ENCODE measurements at places on chromosomes 11 and 22.

- DNase-seq: no peak
These were observed 42.9 kb upstream of the TTC36 start for GRCh38 chr11:118484405-118484804.

DNA sequence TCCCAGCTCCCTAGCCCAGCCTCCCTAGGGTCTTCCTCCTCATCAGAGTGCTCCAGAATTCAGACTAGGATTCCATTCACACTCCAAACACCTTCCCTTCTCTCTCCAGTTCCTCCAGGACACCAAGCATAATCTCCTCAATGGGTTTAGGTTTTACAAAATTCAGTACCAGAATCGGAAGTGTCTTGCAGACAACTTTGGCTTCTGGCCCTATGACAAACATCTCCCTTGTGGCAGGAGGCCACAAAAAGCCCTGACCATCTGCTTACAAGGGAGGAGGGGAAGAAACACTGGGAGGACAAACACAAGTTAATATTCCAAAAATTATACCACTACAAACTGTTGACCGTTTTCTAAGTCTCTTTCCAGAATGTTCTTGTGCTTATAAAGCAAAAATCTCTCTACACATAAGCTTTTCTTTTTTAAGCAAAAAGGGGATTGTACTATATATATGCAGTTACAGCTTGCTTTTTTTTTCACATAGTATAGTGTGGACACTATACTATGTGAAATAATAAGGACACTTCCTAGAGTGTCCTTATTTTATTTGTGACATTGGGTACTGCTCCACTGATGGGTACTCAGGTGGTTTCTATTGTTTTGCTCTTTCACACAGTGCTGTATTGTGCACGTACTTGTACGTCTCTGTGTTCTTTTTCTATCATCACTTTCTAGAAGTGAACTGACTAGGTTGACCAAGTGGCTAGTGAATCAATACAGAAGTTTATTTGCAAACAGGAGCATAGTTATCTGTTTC lies 78.7 kb downstream of the BDNF start:
- no peak for DNase-seq

- no peak for DNase-seq
These were observed 424.9 kb downstream of the TBC1D22A start for GRCh38 chr22:47187176-47187957.

DNA sequence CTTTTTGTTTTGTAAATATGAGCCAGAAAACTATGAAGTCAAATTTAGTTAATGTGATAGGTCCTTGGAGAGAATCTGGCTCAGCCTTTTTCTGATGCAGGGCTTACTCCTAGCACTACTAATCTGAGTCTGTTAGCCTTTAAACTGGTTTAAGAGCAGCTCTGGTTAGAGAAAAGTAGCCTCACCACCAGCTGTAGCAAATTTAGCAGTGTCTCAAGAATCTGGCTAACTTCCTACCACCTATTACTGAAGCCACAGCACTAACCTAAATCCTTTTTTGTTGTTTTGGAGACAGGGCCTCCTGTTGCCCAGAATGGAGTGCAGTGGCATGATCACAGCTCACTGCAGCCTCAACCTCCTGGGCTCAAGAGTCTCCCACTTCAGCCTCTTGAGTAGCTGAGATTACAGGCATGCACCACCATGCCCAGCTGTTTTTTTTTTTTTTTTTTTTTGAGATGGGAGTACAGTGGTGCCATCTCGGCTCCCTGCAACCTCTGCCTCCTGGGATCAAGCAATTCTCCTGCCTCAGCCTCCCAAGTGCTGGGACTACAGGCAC lies 13.9 kb downstream of the RBM4B start:
- DNase-seq: no peak

DNA sequence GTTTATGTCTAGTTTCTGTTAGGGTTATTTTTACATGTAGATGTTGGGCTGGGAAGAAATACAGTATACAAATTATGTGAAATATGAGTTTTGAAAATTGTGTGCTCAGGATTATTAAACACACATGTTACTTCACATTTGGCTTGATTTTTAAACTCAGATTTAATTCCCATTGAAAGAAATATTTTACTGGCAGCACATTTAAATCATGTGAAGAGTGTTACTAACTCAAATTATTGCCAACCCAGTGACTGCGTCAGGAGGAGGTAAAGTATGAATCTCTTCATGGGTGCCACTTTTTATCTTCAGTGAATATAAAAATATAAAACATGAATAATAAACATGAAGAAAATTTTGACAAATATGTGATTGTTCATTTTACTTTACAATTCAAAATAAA lies 457.5 kb upstream of the CCDC179 start:
- no peak for DNase-seq

DNA sequence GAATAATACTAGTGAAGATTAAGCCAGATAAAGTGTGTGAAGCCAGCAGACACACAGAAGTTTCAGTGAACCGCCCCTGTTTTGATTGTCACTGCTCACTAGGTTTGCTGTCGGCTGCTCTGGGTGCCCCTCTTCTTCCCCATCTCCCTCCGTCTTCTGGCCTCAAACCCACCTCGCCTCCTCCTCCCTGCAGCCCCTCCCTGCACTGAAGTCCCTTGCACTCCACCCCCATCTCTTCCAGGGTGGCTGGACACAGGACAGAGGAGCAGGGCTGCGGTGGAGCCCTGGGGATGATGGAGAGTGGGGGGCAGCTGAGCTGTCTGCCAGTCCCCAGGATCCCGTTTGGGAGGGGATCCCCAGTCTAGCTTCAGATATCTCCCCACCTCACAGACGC lies 53.5 kb downstream of the CYTH4 start:
- DNase-seq: no peak

DNA sequence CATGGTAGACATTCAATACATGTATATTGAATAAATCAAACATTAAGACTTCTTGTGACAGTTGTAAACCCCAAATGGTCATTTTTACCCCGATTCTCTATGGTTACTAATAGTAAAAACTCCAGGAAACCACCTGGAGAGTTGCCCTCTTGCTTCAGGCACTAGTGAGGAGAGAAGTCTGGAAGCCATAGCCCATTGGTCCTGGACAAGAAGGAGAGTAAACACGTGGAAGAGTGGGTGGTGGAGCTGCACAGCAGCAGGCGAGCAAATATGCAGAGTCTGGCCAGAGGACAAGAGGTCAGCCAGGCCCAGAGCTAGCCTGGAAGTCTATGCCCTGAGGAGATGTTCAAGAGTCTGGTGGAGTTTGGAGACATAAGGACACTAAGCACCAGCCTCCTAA lies 17.7 kb downstream of the DCHS1 start:
- no peak for DNase-seq

GRCh38 chr11:2553886-2554285 lies 109.1 kb downstream of the KCNQ1 start:
- no peak for DNase-seq

GRCh38 chr11:62505059-62505439 lies 41.6 kb downstream of the AHNAK start:
- DNase-seq: no peak

DNA sequence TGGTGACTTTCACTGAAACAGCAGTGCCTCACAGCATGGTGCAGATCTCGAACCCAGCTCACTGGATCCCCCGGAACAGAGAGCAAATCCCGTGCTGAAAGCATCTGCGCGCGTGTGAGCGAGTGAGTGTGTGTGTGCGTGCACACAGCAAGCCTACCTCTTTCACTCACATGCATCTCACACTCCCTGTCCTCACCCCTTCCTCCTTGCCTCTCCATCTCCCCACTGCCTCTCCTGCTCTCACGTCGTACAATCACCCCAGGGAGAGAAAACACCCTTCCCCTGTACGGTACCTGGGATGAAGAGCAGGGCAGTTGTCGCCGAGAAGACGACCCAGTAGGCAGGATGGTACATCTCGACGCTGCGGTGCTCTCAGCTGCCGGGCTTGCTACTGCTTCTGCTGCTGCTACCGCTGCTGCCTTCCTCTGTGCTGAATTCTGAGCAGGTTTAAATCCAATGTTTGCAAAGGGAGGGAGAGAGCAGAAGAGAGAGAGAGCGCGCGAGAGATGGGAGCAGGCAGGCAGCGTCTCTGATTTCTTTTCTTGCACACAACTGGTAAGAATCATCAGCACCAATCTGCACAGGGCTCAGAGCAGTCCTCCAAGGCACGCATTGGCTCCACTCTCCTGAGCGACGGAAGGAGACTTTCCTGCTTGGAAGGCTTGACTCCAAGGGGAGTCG lies at the start of gene OPCML:
OPCML (minus strand) TSS at position 531 of the 681 bp plus-strand sequence.
- DNase-seq: no peak

DNA sequence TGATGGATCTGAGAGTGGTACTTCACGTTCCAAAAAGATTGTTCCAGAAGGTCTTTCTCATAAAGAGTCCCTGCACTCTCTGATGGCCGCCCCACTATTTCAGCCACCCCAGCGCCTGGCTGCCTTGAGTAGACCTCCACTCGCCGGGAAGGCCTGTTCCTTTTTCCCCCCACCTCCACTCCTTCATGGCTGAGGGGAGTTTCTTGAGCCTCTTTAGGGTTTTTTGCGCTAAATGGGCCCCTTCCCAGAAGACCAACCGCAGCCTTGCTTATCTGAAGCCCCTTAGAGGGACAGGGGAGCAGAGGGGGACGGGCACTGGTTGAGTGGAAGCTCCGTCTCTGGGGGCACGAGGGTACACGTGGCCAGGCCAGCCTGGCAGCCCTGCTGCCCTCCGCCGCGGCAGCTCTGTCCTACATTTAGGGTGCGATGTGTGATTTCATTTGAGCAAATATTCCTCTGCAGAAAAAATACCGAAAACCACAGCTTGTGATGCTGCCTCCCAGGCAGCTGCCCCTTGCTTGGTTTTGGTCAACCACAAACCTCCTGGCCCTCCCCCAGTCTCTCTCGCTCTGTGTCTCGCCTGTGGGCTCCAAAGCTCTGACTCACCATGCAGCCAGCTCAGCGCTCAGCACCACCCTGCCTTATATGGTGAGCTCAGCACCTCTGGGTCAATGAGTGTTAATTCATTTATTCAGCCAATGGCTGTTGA lies 88.7 kb downstream of the TP53I11 start:
- no peak for DNase-seq

GRCh38 chr22:28477556-28477955 lies 202.1 kb downstream of the TTC28 start:
- DNase-seq: no peak

DNA sequence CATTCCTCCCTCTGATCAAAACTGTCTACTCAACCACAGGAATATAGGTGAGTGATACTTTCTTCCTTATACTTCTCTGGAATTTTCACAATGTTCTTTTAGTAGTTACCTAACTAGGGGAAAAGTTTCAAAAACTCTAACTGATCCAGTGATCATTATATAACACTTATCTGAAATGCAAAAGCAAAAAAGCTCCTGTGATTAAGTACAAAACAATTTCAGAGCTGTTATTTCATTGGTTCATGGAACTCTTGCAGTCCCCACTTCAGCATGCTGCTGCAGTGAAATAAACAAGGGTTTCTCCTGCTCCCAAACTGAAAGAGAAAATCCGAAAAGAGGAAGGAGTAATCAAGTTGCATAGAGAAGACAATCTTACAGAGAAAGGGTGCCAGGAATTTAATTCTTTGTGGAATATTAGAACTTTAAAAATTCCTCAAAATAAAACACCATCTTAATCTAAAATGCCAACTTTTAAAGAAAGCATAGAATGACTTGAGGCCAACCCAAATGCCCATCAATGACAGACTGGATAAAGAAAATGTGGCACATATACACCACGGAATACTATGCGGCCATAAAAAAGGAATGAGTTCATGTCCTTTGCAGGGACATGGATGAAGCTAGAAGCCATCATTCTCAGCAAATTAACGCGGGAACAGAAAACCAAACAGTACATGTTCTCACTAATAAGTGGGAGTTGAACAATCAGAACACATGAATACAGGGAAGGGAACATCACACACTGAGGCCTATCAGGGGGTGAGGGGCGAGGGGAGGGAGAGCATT lies 20.3 kb downstream of the PPP2R1B start:
- DNase-seq: no peak

GRCh38 chr11:65657426-65657825 lies 5.3 kb downstream of the RELA start:
- no peak for DNase-seq

DNA sequence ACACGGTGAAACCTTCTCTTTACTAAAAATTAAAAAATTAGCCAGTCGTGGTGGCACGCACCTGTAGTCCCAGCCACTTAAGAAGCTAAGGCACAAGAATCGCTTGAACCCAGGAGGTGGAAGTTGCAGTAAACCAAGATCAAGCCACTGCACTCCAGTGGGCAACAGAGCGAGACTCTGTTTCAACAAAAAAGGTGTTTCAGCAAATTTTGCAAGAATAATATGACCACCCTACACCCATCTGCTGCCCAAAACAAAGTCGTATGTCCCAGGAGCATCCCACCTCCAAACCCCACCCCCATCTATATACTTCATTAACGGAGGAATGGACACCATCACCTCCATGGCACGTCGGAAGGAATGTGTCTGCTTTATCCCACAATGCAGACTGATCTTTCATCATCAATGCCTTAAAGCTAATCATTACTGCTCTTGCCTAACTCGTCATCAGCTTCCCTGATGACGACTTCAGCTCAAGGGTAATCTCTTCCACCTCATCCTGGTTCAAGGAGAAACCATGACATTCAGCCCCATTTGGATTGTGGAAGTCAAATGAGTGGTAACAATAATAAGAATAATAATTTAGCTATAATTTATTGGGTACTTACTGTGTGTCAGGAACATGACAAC lies 34.1 kb downstream of the SCGB1A1 start:
- no peak for DNase-seq

GRCh38 chr11:14089690-14090462 lies 127.4 kb downstream of the SPON1 start:
- DNase-seq: no peak

DNA sequence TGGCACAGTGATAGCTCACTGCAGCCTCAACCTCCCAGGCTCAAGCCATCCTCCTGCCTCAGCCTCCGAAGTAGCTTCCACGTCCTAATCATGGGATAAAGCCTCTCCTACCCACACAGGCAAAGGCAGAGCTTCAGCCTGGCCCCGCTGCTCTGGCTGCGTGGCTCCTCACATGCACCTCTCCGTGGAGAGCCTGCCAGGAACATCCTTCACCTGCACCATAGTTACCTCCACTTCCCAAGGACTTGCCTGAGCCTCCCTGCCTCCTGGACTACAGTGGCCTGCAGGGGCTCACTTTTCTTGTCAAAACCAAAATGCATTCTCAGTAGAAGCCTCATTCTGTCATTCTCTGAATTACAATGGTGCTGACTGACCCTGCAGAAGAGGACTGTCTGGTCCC lies 6.5 kb downstream of the C11orf16 start:
- no peak for DNase-seq

DNA sequence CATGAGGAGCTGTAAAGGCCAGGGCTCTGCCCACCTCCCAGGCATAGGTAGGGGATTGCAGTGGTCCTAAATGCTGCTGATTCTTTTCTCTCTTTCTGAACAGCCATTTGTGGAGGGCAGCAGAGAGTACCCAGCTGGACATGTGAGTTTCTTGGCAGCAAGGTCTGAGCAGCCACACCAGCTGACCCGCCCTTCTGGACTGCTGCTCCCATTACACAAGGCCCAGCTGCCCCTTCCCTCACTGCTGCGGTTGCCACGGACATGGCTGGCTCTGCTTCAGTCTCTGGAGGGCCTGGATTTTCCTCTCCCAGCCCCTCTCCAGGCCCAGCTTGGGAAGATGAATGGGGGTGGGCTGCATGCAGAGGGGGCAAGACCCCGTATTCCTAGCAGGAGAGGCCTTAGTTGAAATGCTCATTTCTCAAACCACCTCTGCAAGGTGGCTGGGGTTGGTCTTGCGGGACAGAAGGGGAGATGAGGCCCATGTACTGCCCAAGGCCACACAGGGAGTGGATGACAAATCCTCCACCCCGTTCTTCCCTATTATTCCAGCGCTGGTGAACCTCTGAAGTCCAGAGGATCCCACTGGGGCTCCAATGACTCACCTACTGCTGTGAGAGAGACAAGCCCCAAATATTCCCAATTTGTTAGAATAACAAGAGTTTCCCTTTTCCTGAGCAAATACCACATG lies 4.6 kb downstream of the LGALS12 start:
- no peak for DNase-seq

- DNase-seq: no peak
These were observed 82.6 kb upstream of the PDGFD start for GRCh38 chr11:104246590-104246989.
